ENCODE measurements at places on chromosomes 4 and X.

GRCh38 chr4:169604131-169604900 is 8.1 kb downstream of the NEK1 start:
- no peak for DNase-seq

- no peak for DNase-seq
Measured at GRCh38 chr4:113474017-113474416, 287.5 kb downstream of the CAMK2D start.

GRCh38 chrX:70025464-70025863 is 24.3 kb downstream of the AWAT2 start:
- no peak for DNase-seq

GRCh38 chrX:64739792-64740378 is 236.4 kb downstream of the ZC4H2 start:
- DNase-seq = no peak

- no peak for DNase-seq
Measured at GRCh38 chrX:9940421-9940820, 26.7 kb upstream of the CLDN34 start.

Data from activated CD8-positive, alpha-beta memory T cell treated with anti-CD3 and anti-CD28 coated beads for 48 hours (primary cell).